Glutamatergic neuron (in vitro differentiated cells): ENCODE measurements at places on chromosomes 5 and 9. TPM values are rescaled to one million over a fixed set of nuclear protein-coding genes. Genes with fewer than 3 reads are reported as not detected.

GRCh38 chr5:159971931-159972461 lies 36.9 kb upstream of the TTC1 start:
- H3K27me3 ChIP-seq: peaks cover 22% of the 10 kb centered on the region
- no peak overlapping the region for H3K4me3 ChIP-seq
- H3K36me3 ChIP-seq: peaks cover 10% of the 10 kb centered on the region
- H3K4me1 ChIP-seq: no peaks in the 10 kb centered on the region

ANKRD33B gene
- total RNA-seq: 14.5 TPM

- H3K27ac ChIP-seq: no peak overlapping the region
- H3K27me3 ChIP-seq: no peaks in the 10 kb centered on the region
- H3K4me1 ChIP-seq: no peaks in the 10 kb centered on the region
- no peak for DNase-seq
Measured at GRCh38 chr9:75188756-75189155, 100.4 kb downstream of the OSTF1 start.

DNA sequence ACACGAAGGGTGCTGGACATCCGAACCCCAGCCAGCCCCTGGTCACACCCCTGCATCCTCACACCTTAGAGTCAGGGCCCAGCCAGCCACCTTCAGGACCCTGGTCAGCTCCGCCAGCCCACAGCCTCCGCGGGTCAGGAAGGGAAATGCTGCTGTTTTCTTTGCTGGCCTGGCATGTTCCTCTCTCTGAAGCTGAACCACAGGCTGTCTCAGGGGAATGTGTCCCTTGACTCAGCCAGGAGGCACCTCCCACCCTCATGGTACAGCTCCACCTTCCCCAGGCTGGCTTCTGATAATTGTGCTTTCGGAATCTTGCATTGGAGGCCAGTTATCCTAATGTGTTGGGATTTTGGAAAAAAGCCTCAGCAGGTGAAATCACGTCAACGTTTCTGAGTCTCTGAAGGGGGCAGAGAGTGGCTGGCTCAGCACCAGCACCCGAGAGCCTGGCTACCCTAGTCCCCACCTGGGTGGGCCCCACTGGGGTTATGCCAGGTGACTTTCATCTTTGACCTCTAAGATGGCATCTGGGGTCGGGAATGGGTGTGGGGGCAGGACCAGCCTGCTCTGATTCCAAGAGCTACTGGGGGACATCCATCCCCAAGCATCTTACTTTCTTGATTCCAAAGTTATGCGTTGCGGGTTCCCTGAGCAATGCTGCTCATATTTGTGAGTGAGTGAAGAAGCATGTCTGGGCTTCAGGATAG lies 9.8 kb upstream of the OLFM1 start:
- peak overlapping the region; percentile 99 for H3K4me3 ChIP-seq
- peaks cover 45% of the 10 kb centered on the region for H3K4me1 ChIP-seq
- peaks cover 10% of the 10 kb centered on the region for H3K27me3 ChIP-seq
- H3K36me3 ChIP-seq: peaks cover 14% of the 10 kb centered on the region
- H3K27ac ChIP-seq: peak overlapping the region; percentile 92
- DNase-seq: peak; percentile 20

- H3K27ac ChIP-seq: no peak overlapping the region
- H3K27me3 ChIP-seq: no peaks in the 10 kb centered on the region
- DNase-seq: no peak
- no peak overlapping the region for H3K4me3 ChIP-seq
- no peaks in the 10 kb centered on the region for H3K36me3 ChIP-seq
Measured at GRCh38 chr5:42970636-42971559, 69.2 kb downstream of the ANXA2R start.

- peaks cover 4% of the 10 kb centered on the region for H3K4me1 ChIP-seq
- H3K27me3 ChIP-seq: no peaks in the 10 kb centered on the region
- no peak for DNase-seq
- H3K4me3 ChIP-seq: no peak overlapping the region
Measured at GRCh38 chr9:7094052-7094451, 336.3 kb downstream of the KDM4C start.
